ENCODE measurements at places on chromosomes 12 and 14.

- no peak for DNase-seq
These were observed 65.4 kb downstream of the ZFP36L1 start for GRCh38 chr14:68727315-68728047.

DNA sequence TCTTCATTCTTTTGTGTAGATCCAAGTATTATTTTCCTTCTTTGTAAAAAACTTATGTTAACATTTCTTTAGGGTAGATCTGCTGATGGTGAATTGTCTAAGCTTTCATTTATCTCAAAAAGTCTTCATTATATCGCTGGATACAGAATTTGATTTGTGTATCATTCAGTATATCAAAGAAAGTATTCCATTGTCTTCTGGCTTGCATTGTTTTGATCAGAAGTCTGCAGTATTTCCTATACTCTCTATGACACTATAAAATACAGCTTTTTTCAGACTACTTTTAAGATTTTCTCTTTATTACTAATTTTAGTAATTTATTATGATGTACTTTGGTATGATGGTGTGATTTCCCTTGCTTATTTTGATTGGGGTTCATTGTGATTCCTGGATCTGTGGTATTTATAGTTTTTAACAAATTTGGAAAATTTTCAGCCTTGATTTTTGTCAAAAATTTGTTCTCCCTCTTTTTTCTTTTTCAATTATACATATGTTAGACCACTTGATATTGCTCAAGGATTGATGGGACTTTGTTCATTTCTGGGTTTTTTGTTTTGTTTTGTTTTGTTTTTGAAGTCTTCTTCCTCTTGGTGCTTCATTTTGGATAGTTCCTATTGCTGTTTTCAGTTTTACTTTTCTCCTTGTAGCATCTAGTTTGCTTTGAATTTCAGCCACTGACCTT lies 176.5 kb downstream of the ZFP36L1 start:
- DNase-seq = no peak

GRCh38 chr14:64841121-64841651 lies 38.5 kb downstream of the SPTB start:
- DNase-seq = no peak

GRCh38 chr14:71355324-71356201 lies 448.3 kb downstream of the PCNX1 start:
- DNase-seq = no peak

DNA sequence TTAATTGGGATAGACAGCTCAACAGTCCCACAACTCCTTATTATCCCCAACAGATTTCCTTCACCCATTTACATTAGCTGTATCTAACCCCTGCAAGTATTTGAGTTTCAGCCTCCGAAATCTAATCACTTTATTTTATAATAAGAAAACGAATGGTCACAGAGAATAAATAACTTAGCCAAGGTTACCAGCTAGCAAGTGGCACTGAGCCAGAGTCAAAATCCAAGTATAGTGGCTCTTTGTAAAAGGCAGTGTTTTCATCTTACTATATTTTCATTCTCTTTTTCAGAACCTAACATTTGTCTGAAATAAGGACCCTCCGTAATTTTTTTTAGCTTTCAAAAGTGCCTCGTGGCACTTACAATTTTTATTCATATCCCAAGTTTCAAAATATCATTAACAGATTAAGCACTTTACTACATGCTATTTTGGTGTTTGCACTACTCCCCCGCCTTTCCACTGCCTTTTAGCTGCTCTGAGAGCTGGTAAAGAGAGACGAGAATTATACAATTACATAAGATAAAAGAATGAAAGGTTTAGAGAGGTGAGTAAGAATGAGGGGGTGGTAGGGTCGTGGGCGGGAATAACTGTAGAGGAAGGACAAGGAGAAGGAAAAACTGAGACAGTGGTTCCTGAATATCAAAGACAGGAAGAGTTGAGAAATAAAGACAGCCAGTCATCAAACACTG lies 3.7 kb upstream of the USP15 start:
- no peak for DNase-seq

GRCh38 chr12:131943389-131943788 lies 6.4 kb upstream of the EP400 start:
- DNase-seq = no peak

DNA sequence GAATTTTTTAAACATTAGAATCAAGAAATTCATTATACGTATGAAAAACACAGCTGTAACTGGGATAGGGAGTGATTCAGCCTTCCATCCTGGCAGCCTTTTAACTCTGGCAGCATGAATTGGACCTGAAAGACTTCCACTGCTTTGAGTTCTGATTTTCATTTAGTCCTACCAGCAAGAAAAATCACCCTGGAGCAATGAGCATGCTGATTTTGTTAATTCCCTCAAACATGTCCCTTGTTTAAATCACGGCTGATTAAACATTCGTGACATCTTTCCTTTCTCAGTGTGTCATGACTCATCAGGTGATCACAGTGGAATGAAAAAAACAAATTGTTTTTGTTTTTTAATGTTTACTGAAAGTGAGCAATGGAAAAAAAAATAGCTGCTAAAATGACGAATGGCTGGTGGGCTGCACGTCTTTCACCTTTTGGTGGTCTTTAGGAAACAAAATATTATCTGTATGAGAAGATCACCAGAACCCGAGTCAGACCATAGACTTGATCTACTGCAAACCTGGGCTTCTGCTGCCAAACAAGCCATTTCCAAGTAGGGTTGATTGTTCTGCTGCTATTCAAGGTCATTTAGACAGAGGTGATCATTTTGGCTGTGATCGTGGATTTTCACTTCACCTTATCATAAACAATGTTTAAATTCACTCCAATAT lies 67.0 kb upstream of the CAND1 start:
- no peak for DNase-seq

DNA sequence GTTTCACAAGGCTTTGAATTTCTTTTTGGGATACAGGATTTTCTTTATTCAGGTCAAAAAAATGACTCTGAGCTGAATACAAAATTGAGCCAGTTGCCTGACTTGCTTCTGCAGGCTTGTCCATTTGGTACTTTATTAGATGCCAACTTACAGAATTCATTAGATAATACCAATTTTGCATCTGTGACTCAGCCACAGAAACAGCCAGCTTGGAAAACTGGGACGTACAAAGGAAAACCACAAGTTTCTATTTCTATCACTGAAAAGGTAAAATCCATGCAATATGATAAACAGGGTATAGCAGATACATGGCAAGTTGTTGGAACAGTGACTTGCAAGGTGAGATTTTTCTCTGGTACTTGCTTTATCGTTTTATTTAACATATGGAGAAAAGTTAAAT lies 5.8 kb downstream of the AP5M1 start:
- DNase-seq = no peak

DNA sequence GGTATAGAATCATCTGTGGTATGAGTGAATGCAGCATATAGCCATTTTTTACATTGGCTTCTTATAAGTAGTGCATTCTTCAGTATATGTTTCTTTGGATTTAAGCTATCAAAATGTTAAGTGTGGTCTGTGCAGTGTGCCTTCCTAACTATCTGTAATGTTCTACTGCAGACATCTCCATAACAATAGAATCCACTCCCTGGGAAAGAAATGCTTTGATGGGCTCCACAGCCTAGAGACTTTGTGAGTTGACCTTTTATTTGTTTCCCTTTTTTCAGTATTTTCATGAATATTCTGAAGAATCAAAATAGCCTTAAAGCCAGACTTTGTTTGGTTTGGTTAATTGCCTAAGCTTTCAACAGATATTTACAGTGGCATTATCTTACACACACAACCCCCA lies 107.2 kb downstream of the ZFC3H1 start:
- DNase-seq = no peak

GRCh38 chr12:50984586-50985298 lies 32.4 kb downstream of the HIGD1C start:
- no peak for DNase-seq

DNA sequence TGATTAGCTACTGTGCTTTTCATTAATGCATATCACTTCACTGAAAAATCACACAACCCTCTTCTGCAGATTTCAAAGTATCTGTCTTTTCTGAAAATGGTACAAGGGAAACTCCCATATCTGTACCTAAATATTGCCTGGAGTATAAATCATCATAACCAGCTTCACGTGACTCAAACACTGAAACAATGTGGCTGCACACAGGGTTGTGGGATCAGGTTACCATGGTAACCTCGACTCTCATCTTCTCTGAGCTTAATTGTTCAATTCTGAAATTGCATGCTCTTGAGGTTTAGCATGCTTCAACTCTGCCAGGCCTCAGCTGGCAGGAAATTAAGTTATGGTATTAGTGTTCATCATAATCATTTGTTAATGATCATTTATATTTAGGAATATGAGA lies 77.5 kb upstream of the CPSF6 start:
- peak; percentile 58 for DNase-seq

- no peak for DNase-seq
These were observed 61.7 kb downstream of the PPP1R36 start for GRCh38 chr14:64611358-64612020.

DNA sequence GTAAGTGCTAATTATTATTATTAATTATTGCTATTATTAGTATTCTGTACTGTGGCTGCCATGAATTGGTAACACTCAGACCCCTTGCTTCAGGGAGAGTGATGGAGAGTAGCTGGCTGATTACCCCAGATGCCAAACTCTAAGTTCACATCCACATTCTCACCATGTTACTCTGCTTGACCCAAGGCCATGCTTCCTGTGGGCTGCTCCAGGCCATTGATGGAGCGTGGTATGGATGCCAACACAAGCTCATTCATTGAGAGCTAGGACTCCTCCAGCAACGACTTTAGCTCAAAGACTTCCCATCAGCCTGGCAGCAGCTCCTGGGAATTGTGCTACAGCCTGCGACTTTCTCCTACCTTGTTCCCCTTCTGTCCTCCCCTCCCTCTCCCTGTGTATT lies 233.4 kb downstream of the MSRB3 start:
- DNase-seq = no peak

GRCh38 chr12:62268956-62269355 lies 8.8 kb downstream of the USP15 start:
- DNase-seq = no peak

DNA sequence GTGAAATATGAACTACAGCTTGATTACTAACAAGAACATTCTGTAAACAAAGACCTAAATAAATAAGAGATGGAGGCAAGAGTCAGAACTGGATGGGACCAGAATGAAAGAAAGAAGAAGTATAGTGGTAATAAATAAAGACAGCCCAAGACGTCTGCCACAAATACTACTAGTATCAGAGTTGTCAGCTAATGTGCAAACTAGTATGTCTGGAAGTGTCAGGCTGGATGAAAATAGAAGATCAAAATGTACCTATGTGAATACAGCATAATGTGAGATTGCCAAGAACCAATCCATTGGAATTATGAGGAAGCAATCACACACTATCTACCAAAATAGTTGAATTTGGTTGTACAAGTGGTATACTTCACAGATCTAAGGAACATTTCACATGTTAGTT lies 353.0 kb downstream of the BTG1 start:
- no peak for DNase-seq

DNA sequence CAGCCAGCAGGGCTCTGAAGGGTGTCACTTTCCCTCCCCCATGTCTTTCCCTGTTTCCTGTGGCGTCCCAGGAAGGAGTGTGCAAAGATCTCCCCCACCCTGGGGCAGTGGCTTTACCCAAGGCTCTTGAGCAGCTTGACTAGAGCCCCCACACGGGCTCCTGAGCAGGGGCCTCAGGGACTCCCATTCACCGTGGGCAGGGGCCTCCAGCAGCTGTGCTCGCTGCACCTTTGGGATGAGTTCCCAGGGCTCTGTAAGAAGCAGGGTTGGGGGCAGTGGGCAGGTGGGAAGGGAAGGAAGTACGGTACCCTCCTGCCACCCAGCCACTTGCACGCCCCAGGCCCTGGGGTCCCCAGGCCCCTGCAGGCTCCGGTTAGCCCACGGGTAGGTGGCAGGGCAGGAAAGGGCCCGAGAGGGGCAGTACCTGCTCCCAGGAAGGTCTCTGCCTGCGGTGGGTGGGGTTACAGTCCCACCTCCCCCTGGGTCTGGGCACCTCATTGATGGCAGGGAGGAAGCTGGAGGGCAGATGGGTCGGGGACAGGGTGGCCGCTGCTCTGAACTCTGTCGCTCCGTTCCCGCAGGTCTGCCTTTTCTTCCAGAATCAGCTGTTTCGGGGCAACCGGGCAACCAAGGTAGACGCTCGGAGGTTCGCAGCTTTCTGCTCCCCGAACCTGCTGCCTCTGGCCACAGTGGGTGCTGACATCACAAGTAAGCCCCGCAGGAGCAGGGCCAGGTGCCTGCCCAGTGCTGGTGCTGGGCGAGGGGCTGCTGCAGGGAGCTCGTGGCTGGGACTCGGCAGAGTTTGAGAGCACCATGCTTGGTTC lies 13.0 kb downstream of the ASPG start:
- no peak for DNase-seq

GRCh38 chr14:68781161-68782021 lies 11.5 kb downstream of the ZFP36L1 start:
- peak; percentile 83 for DNase-seq

- no peak for DNase-seq
These were observed 87.6 kb downstream of the SLC15A5 start for GRCh38 chr12:16189849-16190248.

- peak; percentile 72 for DNase-seq
These were observed 17.6 kb upstream of the RNASE3 start for GRCh38 chr14:20873370-20874177.

All from CD4-positive, alpha-beta T cell treated with Interleukin-12 subunit alpha and Interleukin-12 subunit beta, for 1 hour (primary cell).